Gastroesophageal sphincter (tissue), 4 donors: ENCODE measurements at places on chromosomes 6 and 20. TPM values are rescaled to one million over a fixed set of nuclear protein-coding genes. Genes with fewer than 3 reads are reported as not detected.
A peak's percentile ranks its signal among the peaks of the same experiment; 100 is the strongest.

Gene PLTP
- 45.6 TPM for total RNA-seq

Gene EYA2
- total RNA-seq: 3.8 TPM

Gene REM1
- total RNA-seq: 4.4 TPM

Gene SEL1L2
- total RNA-seq: not detected

Gene MLN
- total RNA-seq: not detected

Gene C2
- 33.4 TPM for total RNA-seq

Gene C6orf118
- total RNA-seq: not detected

Gene KCNB1
- 44.1 TPM for total RNA-seq

Gene PLEKHG1
- total RNA-seq: 4.2 TPM

Gene ZSCAN23
- total RNA-seq: 3.0 TPM

Gene SAMD10
- total RNA-seq: 0.62 TPM

Gene PCSK2
- total RNA-seq: 8.5 TPM

Gene GFOD1
- total RNA-seq: 18.3 TPM

DNA sequence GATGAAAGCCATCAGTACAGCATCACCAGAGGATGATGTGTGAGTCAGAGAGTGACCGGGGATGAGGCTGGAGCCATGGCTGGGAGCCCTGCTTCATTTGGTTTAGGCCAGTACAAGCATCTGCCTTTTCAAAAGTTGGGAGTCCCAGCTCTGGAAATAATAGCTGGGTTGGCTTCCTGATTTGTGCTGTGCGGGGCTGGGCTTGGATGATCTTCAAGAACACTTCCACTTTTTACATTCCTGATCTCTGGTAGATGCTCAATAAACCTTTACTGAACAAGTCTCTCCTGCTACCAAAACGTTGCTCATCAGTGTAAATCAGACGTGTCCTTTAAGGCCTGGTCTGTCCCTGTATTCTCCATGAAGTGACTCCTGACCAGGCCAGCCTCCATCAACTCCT, 44.1 kb upstream of the ADGRF4 start:
- ATAC-seq: no peak

- ATAC-seq: no peak
These were observed 32.4 kb downstream of the CHRNA4 start for GRCh38 chr20:63328718-63329275.

- no peak for ATAC-seq
These were observed 155.4 kb downstream of the DLL1 start for GRCh38 chr6:170135461-170135820.

DNA sequence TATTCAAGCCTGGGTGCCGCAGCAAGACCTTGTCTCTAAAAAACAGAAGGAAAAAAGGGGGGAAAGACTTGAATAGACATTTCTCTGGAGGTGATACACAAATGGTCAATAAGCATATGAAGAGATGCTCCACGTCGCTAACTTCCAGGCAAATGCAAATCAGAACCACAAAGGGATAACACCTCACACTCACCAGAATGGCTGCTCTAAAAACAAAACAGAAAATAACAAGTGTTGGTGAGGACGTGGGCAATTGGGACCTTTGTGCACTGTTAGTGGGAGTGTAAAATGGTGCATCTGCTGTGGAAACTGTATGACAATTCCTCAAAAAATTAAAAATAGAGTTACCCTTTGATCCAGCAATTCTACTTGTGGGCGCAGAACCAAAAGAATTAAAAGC, 48.4 kb upstream of the TULP1 start:
- no peak for ATAC-seq

- ATAC-seq: no peak
These were observed 295.7 kb downstream of the CDC5L start for GRCh38 chr6:44682987-44683779.

DNA sequence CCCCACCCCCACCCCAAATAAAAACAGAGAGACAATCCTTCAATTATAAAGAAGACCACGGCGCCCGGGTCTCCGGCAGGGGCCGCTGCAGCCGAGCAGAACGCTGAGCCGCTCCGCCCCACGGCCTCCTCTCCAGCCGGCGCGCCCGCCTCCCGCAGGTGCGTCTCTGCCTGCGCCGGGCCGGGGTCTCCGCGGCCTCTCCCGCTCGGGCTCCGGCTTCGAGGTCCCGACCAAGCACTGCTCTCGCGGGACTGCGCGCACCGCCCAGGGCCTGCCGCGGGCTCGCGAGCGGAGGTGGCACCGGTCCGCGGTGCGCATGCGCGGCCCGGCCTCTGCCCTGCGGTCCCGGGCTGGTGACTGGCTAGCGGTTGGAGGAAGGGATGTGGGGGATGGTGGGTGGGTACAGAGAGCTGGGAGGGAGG, 241 bp upstream of the SIRT5 start:
- ATAC-seq: peak; percentile 93

DNA sequence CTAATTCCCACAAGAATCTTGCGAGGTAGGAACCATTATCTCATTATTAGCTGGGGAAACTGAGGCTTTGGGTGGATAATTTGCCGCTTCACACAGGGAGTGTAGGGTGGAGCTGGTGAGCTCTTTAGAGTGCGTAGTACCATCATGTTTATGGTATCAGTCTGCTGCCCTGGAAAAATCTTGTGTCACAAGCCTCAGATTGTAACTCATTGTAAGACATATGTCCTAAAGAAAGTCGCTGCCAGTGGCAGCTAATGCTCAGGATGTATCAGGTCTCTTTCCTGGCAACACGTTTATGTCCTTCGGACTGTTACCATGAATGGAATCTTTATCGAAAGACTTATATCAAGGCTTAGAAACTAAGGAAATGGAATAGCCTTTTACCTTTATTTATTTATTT, 1.9 kb downstream of the ZFAND3 start:
- ATAC-seq: no peak

DNA sequence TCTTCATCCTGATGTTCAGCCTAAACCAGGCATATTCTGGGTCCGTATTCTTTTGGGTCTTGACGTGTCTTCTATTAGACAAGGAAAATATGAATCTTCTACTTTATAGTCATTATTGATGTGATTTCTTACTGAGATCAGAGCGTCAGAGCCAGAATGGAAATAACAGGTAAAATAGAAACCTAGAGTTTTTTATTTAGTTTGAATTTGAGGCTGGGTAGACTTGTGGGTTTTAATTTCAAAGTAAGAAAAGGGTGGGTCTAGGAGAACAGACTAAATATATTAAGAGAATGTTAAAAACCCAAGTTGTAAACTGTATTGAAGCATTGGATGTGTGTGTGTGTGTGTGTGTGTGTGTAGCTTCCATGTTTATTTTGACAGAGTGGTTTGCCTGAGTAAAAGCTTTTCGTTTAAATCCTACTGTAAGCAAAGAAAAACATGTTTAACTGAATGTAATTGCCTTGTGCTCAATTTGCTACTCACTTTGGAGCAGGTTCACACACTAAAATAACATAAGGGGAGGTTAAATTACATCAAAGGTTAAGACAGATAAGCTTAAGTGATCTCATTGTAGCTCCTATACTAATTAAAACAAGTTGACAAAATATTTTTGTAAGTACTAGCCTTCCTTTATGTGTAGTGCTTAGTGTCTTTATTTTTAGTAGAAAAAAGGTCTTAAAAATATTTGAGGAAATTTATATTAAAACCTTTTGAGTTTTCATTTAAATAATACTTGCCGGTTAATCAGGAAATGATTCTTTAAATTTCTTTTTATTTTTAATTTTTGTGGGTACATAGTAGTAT, 17.4 kb downstream of the HECA start:
- no peak for ATAC-seq

DNA sequence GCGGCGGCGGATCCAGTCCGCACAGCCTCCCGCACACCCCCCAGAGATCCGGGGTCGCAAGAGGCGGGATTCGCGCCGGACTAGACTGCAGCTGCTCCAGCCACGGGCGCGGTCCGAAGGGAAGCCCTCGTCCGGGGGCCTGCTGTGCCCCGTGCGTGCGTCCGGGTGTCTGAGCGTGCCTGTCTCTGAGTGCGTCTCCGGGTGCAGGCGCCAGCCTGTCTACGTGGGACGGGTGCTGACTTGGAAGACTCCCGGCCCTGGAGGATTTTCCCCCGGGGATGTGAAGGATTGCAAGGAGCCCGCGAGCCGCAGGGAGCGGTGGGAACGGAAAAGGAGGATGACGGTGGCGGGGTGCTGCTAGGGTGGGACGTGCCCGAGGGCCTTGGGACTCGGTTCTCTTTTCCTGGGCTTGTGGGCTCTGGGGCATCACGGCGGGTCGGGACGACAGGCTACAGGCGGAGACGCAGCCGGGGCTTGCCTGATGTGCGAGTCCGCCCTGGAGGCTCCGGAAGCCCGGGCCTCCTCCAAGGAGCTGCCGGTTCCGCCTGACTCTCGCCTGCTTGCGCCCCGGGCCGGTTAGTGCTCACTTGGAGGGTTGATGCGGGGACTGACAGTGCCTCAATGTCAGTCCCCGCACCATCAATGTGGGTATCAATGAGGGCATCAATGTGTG, 5.7 kb downstream of the MAFB start:
- peak; percentile 34 for ATAC-seq

- ATAC-seq: no peak
These were observed 8.8 kb downstream of the SLC13A3 start for GRCh38 chr20:46642265-46642968.

DNA sequence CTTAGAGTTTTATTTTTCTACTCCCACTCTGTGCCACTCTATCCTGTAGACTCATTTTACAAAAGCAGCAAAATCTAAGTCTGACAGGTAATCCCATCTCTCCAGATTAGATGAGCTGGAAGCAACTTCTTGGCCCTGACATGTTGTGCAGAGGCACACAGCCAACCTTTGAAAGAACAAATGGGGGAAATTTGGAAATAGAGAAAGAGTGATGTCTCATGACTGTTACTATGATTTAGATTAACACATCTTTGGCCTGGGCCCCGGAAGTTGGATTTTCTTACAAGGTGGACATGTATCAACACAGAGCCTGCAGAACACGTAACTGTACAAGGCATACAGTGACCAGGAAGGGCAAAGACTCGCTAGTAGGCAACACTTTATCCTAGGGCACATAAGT, 227.7 kb downstream of the MYLK4 start:
- no peak for ATAC-seq

GRCh38 chr20:6075428-6076219, 21.8 kb upstream of the LRRN4 start:
- peak; percentile 34 for ATAC-seq

- no peak for ATAC-seq
These were observed 97.6 kb downstream of the TCP11 start for GRCh38 chr6:35043381-35044130.

- ATAC-seq: no peak
These were observed 105.4 kb upstream of the ESR1 start for GRCh38 chr6:151701911-151702562.

GRCh38 chr20:58287638-58288037, 21.9 kb upstream of the RAB22A start:
- no peak for ATAC-seq

GRCh38 chr20:47027042-47027441, 132.4 kb downstream of the EYA2 start:
- no peak for ATAC-seq

GRCh38 chr20:37114012-37114411, 18.2 kb upstream of the RBL1 start:
- ATAC-seq: no peak

DNA sequence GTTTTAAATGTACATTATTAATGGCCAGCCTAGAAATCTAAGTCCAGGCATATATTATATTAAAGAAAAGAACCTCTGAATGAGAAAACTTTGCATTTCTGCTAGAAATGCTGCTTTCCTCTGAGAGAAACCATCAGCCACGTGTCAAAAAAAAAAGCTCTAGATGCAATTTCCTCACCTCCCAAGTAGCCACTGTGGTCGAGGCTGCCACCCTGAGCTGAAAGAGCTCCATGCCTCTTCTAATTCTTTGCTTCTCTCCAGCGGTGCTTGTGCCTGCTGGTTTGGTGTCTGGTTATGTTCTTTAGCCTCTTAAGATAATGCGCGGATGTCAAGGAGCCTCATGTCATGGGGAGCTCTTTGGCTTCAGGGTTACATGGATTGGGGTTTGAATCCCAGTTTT, 316.0 kb downstream of the TFAP2C start:
- ATAC-seq: no peak

GRCh38 chr20:60100780-60101179, 142.6 kb downstream of the CDH26 start:
- no peak for ATAC-seq

- ATAC-seq: no peak
These were observed 31.0 kb upstream of the GSTA5 start for GRCh38 chr6:52871621-52872020.

GRCh38 chr6:5472571-5472970, 211.3 kb downstream of the FARS2 start:
- ATAC-seq: no peak

- no peak for ATAC-seq
These were observed 43.2 kb upstream of the PLCB4 start for GRCh38 chr20:9025643-9026042.

- ATAC-seq: no peak
These were observed 11.2 kb downstream of the NT5DC1 start for GRCh38 chr6:116111552-116112528.

GRCh38 chr6:71929047-71929446, 42.7 kb downstream of the RIMS1 start:
- ATAC-seq: no peak
